ENCODE measurements at places on chromosomes 4 and X. TPM values are rescaled to one million over a fixed set of nuclear protein-coding genes. Genes with fewer than 3 reads are reported as not detected.

Gene SRPX
- 132 TPM for total RNA-seq

Gene ALB
- not detected for total RNA-seq

Gene RS1
- total RNA-seq, result not detected

Gene NHSL2
- 0.77 TPM for total RNA-seq

Gene TBL1X
- total RNA-seq, result 6.8 TPM

Gene AFAP1
- total RNA-seq, result 57.8 TPM

Gene GPR173
- total RNA-seq, result 2.0 TPM

Gene PORCN
- total RNA-seq, result 6.3 TPM

Gene FHIP1A
- under 0.01 TPM for total RNA-seq

Gene RBM47
- 2.0 TPM for total RNA-seq

Gene CEP135
- total RNA-seq, result 9.2 TPM

Gene ATP11C
- total RNA-seq, result 51.3 TPM

Gene COX7B2
- total RNA-seq, result not detected

Gene VEGFC
- total RNA-seq, result 35.5 TPM

Gene MAPK10
- total RNA-seq, result 3.3 TPM

Gene GABRB1
- total RNA-seq, result 3.1 TPM

All from regular cardiac myocyte (primary cell).